ENCODE measurements at places on chromosomes 2 and 18.

- DNase-seq, result no peak
These were observed 14.6 kb upstream of the ALK start for GRCh38 chr2:29936020-29936419.

GRCh38 chr2:181563101-181563692 is 93.7 kb downstream of the CERKL start:
- no peak for DNase-seq

DNA sequence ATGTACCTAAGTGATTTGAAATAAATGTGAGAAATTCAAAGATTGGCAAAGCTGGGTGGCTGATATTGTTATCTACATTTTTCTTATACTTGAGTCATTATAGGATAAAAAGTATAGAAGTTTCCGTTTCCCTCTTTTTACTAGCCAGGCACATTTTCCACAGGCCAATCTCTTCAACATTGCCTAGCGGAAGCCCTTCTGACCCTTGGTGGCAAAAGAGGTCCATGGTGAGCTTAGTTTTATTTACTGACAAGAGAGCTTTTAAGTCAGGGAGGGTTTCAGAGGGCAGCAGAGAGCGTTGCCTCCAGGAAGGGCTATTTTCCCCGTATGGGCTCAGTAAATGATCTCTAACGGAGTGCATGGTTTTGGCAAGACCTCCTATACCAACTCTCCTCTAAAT is 15.1 kb upstream of the RHOB start:
- DNase-seq, result no peak

- no peak for DNase-seq
These were observed 631 bp downstream of the MORN2 start for GRCh38 chr2:38876407-38876806.

GRCh38 chr2:211132573-211132972 is 576.2 kb downstream of the CPS1 start:
- no peak for DNase-seq

Data from stimulated activated CD4-positive, alpha-beta T cell treated with anti-CD3 and anti-CD28 coated beads, TNF-alpha, amount 100 ng/mL, for 4 hours (primary cell).